ENCODE measurements at places on chromosomes 11 and 22.

DNA sequence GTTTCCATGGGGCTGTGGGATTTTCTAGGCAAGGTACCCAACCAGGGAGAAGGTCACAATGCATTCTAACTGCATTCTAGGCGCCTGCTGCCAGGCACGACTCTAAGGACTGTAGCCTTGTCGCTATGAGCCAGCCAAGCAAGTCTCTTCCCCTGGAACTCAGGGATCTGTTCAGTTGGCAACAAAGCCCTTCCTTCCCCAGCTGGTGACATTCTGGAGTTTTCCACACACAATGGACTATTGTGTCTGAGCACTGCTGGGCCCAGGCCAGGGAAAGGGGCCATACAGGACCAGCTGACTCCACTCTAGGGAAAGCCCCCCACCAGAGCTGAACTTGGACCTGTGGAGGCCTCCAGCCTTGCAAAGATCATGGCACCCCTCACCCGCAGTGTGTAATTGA is 116.8 kb downstream of the RRAS2 start:
- no peak for DNase-seq

- no peak for DNase-seq
Measured at GRCh38 chr11:86046116-86046515, 22.8 kb downstream of the PICALM start.

DNA sequence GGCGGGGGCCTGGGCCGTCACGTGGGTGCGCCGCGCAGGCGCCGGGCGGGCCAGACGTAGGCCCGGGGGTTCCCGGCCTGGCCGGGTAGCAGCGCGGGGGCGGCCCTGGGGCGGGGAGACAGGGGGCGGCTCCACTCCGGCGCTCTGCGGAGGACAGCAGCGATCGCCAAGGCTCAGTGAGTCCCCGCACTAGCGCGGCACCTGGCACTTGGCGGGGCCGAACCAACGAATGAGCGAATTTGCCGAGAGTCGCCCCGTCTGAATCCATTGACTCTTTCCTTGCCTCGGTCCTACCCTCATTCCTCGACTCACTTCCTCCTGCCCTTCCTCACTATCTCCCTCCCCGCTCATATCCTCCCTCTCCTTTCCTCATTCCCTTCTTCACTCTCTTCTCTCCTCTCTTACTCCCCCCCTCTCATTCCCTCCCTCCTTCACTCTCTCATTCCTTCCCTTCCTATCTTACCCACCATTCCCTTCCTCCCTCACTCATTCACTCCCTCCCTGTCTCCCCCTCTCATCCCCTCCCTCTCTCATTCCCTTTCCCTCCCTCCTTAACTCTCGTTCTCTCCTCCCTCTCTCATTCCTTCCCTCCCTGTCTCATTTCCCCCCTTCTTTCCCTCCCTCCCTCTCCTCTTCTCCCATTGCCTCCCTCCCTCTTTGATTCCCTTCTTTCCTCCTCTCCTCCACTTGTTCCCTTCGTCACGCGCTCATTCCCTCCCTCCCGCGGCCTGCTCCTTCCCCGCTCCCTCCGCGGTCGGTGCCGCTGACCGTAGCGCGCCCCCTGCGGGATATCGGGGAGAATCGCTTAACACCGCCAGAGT is 476 bp upstream of the KLHL22 start:
- DNase-seq = peak; percentile 81

DNA sequence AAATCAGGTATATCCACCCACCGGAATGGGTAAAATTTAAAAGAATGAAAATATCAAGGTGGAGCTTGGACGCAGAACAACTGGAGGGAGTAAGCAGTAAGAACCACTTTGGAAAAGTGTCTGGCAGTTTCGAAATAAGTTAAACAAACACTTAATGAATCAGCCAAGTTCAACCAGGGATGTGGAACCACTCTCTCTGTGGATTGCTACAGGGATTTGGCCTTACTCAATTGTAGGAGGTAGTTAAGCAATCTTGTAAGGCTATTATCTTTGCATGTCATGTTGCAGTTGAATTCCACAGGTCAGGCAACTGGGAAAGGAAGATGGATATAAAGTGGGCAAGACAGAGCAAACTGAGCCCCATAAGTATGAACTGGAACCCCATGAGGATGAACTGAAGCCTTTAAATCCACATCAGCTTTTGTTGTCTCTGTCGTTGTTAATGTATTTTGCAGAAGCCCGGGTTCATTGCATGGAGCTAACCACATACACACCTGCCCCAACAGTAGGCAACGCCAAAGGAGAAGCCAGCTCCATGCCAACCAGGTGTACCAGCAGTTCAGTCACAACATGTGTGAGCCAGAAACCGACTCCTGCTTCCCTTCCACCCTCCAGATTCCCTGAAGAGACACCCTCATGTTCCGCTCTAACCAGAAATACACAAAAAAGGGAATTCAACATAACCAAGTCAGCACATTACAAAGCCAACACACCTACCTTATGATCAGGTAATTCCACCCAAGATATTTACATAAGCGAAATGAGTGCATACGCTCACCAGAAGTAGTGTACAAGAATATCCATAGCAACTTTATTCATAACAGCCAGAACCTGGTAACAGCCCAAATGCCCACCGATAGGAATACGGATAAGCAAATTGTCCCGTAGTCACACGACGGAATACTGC is 8.0 kb upstream of the SLC43A3 start:
- no peak for DNase-seq

DNA sequence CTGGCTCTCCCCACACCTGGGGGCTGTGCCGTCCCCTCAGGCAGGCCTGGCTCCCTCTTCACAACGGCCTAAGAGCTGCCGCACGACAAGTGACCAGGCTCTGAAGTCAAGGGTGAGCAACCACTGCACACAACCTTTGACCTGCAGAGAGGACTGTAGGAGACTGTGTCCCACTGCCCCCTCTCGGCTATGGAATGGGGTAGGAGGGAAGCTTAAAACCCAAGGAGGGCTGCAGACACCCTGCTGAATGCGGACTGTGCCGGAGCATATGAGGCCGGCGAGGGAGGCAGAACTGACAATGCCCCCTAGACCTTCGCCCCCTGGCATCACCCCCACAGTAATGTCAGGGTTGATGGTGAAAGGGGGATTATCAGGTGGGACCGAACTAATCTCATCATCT is 311.9 kb downstream of the CTTN start:
- no peak for DNase-seq

DNA sequence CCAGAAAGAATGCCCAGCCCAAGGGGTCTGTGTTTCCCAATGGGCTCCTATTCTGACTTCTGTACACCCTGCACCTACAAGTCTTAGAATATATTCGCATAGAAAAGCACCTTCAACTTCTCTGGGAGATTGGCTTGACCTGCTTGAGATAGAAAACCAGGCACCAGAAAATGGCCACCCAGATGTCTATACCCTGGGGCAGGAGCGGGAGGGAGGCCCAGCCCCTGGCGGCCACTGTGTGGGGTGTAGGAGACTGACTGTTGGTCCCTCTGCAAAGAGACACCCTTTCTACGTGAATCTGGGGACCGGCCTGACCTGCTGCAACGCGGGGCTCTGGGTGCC is 8.5 kb downstream of the DENND6B start:
- DNase-seq = no peak

DNA sequence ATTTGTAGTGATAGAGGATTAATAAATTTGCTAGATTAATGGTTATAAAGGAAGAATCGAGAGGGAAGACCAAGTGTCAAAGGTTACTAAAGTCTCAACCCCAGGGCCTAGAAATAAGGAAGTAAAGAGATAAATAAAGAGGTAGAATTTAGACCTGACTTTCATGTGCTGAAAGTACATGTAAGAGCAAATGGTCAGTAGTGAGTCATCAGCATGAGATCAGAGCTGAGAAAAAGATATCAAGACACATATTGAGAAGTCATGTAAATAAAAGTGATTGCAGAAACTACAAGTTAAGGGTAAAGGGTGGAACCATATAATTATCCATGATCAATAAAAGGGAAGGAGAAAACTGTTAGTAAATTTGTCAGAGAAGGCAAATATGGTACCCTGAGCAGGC is 1.4 kb upstream of the OR8B8 start:
- no peak for DNase-seq

DNA sequence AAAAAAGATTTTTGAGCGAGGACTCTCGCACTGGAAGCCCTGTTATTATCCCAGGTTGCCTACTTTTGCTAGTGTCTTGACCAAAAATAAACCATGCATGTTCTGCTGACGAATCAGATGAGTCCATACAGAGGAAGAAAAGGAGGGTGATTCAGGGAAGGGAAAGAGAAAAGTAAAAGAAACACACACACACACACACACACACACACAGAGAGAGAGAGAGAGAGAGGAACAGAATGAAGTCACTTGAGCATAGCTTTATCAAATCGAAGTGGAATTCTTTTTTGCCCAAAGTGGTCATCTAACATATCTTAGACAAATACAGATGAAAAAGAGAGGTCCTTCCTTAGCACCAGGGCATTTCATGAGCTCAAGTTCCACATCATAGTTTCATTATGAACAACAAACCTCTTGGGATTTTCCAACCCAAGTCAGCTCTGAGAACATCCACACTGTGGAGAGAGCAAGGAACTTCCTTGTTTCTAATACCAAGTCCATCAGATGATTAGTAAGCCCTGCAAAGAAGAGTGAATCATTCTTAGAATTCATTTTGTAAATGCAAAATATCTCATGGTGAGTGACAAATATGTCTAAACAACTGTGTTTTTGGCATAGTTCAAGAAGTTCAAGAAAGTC is 7.7 kb upstream of the MMP12 start:
- no peak for DNase-seq

GRCh38 chr22:40044870-40045834 is 50.4 kb downstream of the FAM83F start:
- peak; percentile 45 for DNase-seq

DNA sequence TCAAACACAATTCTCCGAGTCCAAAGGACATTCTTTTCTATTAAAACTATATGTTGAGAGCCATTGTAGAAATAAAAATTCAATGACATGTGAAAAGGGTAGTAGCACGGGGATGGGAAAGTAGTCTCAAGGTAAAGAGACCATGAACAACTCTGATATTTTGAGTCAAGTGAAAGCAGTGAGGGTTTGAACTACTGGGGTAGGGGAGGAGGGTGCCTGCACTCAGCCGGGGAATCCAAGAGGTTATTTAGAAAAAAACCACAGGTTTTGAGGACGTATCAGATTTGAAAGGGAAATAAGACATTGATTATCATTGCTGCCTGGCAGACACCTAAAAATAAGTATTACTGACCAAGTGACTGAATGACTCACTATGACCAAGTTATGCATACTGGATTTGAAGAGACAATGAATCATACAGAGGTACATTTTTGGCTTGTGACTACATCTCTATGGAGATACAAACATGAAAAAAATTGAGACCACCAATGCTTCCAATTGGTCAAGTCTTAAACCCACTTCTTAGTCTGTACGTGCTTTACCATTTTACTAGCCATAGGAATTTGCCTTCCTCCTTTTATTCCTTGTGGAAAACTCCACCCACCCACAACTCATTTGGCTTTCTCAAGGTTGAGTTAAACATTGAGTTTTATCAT is 2.2 kb upstream of the OR52H1 start:
- no peak for DNase-seq

DNA sequence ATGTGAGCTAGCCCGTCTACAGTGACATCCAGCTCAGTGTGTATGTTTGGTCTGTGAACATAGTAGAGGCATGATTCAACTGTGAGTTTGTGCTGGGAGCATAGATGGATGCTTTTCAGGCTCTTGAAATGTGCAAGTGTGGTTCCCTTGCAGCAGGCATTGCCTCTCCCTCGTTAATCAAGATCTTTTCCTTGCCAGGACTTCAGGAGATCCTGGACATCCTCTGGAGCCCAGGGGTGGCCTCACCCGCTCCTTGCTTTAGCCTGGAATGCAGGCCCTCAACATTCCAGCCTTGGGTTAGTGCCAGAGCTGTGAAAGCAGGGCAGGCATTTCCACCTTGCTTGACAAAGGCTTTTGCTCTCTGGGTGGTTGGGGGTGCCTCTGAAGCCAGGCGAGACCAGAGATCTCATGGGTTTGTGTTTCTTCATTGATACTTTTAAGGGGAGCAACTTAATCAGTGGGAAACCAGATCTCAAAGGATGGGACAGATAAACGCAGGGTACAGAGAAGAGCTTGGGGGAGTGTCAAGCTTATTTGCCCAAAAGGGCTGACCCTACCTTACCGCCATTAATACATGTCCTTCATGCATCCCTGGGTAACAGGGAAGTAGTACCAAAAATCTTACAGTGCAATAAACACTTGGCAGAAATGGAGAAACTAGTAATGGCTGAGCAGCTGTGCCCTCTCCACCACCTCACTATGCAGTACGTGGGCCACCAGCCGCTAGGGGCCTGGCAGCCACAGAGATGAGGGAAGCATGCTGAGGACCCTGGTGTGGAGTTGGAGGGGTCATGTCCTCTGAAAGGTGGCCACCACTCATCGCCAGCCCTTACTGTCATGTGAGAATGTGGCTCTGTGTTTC is 72.1 kb downstream of the PTPRJ start:
- DNase-seq = no peak

- no peak for DNase-seq
Measured at GRCh38 chr11:102279641-102280170, 37.6 kb upstream of the BIRC3 start.

- peak; percentile 19 for DNase-seq
Measured at GRCh38 chr11:95092549-95093324, 3.1 kb downstream of the ENDOD1 start.

DNA sequence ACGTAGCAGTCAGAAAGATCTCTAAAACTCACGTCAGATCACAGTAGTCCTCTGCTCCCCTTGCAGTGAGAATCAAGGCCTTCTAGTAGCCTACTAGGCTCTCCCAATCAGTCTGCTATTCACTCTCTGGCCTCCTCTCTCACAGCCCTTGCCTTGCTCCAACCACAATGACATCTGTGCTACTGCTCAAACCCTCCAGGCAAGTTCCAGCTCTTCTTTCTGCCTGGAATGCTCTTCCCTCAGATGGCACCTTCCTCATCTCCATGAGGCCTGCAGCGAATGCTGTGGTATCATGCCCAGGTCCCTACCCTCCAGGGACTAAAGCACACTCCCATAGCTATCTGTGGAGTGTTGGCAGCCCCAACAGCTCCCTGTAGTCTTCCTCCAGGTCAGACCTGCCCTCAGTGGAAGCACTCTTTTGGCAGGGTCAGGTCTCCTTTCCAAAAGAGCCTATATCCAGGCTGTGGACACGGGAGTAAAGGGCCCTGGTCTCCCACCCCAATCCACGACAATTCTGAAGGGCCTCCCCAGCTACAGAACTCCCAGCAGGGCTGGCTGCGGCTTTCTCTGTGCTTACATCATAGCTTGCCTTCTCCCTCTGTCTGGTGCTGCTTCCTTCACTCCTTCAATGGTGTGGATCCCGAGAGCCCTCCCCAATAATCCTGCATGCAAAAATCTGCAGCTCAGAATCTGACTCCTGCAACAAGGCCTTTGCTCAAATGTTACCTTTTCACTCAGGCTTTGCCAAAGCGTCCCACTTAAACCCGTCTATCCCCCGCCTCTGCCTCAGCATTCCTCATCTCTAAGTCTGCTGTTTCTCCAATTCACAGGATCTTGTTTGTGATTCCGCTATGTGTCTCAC is 8.9 kb downstream of the HIRA start:
- DNase-seq = no peak

DNA sequence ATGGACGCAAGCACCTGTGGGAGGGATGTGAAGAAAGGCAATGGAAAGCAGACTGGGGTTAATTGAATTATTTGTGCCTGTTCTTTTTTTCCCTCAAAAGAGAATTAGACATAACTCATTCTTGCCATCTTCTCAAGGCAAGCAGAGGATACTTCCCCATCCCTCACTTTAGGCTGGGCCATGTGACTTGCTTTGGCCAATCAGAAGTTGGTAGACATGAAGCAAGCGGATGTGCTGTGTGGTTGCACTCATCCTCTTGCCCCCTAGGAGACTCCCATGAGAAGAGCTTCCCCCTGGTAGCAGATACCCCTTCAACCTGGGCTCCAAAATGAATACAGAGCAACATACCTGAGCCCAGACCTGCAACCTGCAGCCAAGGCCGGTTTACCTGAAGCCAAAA is 124.4 kb upstream of the ZC3H12C start:
- no peak for DNase-seq

GRCh38 chr11:134762248-134763029 is 350.4 kb upstream of the B3GAT1 start:
- DNase-seq = no peak

Measured in activated CD4-positive, alpha-beta T cell treated with anti-CD3 and anti-CD28 coated beads, Interleukin-2, amount 50 U/mL, for 24 hours (primary cell).